Hematopoietic multipotent progenitor cell (in vitro differentiated cells): ENCODE measurements at places on chromosomes 6 and 20. TPM values are rescaled to one million over a fixed set of nuclear protein-coding genes. Genes with fewer than 3 reads are reported as not detected.

The PACSIN1 gene
- total RNA-seq, result 1.6 TPM

The PAQR8 gene
- total RNA-seq, result 17.0 TPM

The HCK gene
- 23.4 TPM for total RNA-seq

The PI16 gene
- not detected for total RNA-seq

The RFX6 gene
- not detected for total RNA-seq

DNA sequence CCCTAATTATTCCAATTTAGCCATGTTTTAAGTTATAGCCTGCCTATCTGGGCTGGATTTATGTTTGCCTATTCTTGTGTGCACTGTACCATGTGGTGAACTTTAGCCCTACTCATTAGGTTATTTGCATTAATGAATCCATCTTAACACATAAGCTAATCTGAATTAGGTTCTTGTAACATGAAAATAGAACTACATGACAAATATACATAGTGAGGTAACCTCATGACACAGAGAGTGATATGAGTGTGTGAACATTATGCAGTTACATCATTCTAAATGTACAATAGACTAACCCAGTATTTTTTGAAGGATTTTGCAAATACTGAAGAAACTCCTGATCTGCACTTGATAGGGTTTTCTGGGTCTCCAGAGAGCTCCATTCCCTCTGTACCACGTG is 733.7 kb upstream of the CITED2 start:
- DNase-seq, result no peak

GRCh38 chr6:125985522-125985921 is 818 bp upstream of the TRMT11 start:
- no peak for DNase-seq

DNA sequence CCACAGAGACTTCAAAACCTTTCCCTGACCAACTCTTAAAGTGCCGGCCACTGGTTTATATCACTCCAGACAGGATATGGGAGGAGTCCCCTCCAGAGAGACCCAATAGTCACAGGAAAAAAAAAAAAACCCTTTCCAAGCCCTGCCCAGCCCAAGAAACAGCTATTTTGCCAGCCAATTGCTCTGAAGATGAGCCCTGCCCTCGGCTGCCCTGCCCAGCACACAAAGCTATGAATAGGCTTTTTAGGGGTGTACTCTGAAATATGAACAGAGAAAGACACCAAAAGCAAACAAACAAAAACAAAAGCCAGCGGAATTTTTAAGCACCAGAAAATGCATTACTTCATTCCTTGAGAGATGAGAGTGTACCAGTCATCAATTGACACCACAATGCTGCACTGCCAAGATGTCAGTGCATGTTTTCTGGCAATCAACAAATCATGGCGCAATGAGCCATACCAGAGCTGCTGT is 275.1 kb downstream of the C6orf118 start:
- DNase-seq, result no peak

DNA sequence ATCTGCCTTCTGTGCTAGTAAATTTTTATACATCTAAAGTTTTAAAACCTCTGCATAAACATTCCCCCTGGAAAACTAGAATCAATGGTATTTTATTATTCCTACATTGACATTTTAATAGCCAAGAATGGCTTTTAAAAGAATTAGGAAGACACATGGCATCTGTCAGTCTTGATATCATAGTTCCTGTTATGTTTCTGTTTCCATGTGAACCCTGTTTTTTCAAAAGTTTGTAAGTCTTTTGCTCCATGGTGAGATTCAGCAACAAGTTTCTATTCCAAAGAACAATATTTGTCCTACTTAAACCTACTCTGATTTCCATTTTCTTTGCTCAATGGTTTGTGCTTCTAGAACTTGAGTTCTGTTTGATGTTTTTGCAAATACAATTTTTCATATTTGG is 95.2 kb downstream of the PLEKHG1 start:
- DNase-seq, result no peak

DNA sequence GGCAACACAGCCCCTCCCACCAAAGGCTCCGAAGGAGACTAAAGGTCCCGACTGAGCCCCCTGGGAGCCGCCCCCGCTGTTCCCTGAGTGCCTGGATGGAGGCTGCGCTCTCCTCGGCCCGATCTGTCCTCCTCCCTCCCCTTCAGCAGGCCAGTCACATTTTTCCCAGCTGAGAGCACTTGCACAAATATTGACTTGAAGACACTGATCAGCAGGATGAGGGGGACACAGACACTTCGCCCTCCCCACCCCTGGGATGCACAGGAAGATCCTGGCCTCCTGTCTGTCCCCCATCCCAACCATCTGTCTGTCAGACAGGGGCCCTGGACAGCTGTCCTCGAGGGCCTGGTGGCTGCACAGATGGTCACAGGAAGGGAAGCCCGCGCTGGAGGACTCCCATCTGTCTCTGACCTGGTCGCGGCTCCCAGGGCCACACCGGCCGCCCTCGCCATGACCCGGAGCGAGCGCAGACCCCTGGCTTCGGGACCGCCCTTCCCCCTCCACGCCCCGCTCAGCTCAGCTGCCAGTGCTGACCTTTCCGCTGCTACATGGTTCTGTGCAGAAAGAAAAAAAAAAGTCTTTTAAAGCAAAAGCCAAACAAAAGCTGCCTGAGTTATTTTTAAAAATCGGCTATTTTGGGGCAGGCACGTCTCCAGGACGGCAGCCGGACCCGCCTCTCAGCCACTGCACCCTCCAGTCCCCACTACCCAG is 11.1 kb downstream of the LAMA5 start:
- no peak for DNase-seq

- no peak for DNase-seq
These were observed 63.4 kb upstream of the MRPS10 start for GRCh38 chr6:42280966-42281533.

DNA sequence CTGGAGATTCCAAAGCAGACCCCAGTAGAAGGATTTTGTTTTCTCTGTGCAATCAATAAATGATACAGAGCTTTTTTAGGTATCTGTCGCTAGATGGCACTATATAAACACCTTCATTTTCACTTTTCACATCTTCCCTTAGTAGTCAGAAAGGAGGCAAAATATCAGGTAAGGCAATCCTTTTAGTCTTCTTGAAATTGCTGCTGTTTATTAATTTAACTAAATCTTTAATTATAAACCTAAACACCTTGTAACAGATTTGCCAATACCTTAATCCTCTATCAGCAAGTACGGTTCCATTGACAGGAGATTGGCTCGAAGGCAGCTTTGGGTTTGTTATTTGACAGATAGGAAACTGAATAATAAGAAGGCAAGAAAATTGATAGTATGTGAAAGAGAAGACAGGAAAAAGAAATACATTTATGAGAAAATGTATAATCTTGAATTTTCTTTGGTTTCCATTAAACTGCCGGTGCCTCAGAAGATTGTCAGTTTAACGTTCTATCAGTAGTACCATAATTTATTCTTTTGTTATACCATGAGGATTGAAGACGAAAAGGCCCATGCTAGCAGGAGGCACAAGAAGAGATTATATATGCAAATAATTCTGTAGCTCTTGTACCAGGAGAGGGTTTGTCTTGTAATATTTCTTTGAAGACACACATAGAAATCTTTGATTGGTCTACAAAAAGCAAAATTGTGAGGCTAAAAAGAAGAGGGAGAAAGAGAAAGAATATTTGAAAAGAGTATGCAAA is 23.5 kb upstream of the IBTK start:
- peak; percentile 59 for DNase-seq

DNA sequence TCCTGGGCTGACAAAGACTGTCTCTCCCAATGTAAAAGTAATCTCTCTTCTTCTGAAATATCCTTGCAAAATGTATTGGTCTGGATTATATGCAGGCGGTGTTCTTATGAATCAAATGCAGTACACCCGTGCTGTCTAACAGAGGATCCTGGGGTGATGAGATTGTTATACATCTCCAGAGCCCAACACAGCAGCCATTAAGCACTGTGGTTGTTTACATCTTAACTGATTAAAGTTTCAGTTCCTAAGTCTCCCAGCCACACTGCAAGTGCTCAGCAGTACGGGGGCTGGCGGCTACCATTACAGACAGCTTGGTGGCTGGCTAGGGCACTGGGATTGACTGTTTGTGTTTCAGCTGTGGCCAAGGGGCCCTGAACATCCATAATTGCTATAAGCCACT is 7.0 kb downstream of the UNC93A start:
- no peak for DNase-seq

DNA sequence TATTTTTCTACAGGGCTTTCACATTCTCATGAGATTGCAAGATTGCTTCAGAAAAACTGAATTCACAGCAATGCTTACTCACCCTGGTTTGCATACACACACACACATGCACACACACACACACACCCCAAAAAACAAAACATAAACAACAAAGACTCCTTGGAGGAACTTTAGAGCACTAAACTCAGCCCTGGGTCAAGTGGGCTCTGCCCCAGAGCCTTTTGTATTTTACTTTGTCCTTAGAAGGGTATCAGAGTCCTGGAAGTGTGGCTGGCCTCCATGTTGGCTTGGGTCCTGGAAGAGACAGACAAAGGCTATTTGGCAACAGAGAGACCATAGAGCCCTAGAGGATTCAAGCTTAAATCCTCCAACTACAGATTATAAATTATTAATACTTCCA is 8.0 kb upstream of the CST9 start:
- no peak for DNase-seq

GRCh38 chr6:28322661-28323060 is 13.3 kb downstream of the ZSCAN31 start:
- no peak for DNase-seq

DNA sequence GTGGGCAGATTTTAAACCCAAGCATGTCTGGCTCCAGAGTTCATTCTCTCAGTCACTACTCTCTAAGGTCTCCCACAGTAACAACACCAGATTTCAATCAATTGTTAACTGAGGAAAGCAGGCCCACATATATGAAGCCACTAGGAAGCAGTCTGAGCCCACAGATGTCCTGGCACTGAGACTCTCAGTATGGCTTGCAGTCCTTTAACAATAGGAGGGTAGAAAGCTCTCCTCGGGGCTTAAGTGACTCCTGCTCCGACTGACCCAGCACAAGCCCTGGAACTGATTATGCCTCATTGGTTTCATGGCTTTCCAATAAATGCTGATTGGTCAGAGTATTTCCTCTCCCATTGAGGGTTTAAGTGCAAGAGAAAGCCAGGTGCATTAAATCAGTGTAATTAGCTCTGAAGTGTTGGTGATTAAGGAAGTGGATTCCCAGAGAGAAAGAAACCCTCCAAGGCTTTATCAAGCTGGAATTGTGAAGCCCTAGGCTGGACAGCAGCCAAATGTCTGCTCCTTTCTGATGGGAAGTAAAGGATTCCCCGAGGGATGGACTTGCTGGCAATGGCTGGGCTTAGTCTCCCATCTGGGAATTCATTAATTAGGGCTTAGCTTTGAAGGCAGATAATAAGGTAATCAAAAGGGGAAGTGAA is 76.6 kb upstream of the PROKR2 start:
- no peak for DNase-seq
